RPMI8226 (cell line): ENCODE measurements at places on chromosomes 5 and 9.

DNA sequence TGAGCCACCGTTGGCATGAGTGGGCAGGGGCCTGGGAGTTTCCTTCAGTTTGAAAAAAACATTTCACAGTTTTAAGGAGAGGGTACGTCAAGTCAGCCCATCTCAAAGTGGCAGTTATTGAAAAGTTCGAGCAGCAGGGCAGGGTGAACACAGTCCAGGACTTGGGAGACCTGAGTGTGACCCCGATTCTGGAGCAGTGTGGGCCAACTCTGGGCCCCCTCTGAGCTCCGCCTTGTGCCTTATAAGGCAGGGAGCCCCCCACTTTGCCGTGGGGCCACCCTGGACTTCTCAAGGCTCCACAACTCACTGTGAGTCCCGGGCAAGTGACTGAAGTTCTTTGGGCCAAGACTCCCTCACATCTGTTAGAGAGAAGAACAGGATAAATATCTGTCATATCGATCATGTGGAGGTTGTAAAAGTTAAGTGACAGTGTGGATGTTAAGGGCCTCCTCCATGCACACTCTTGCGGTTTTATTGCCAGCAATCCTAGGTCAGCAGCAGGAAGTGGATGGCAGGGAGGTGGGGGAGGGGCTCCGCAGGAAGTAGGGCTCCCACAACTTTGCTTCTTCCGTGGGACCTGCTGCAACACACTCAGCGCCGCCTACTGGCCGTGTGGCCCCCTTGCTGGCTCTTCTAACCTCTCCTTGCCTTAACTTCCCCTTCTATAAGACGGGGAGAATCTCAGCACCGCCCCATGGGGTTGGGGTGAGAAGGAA, 38.4 kb downstream of the HRH2 start:
- peak; percentile 85 for DNase-seq

DNA sequence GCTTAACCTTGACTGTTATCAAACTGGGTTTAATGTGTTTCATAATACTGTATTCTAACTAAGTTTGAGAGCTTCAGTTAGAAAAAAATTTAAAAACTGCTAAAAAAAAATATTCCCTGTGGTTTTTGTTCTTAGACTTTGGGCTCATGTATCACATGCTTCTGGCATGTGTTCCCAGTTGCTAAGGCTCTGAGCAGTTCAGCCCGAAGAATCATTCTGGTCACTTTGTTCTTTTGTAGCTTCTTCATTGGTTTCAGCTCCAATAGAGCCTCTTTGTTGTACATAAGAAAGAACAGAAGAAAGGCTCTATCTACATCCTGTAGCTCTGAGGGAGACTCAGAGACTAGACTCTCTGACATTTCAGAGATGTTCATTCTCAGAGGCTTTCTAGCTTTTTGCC, 25.6 kb downstream of the KCNN2 start:
- DNase-seq: no peak

- DNase-seq: no peak
These were observed 86.7 kb downstream of the KCNIP1 start for GRCh38 chr5:170590566-170590965.

GRCh38 chr5:38853753-38854470, 8.1 kb downstream of the OSMR start:
- no peak for DNase-seq

- peak; percentile 95 for DNase-seq
These were observed 1.1 kb downstream of the CFAP77 start for GRCh38 chr9:132411091-132411508.

DNA sequence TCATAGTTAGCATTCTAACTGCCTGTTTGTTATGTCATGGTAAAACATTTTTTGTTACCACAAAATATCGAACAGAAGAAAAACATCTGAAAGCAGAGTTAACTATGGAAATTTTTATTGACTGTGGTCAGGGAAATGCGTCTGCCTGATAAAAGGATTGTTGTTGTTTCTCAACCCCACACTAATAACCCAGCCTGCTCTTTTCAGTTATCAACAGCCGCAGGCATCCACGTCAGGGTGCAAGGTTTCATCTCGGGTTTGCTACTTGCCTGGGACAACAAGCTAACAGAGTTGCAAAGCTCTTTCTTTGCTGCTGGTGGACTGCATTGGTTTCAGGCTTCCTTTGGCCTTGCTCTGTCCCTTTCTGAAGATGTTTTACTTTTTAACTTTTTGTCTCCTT, 969.2 kb downstream of the CDH18 start:
- DNase-seq: peak; percentile 15

DNA sequence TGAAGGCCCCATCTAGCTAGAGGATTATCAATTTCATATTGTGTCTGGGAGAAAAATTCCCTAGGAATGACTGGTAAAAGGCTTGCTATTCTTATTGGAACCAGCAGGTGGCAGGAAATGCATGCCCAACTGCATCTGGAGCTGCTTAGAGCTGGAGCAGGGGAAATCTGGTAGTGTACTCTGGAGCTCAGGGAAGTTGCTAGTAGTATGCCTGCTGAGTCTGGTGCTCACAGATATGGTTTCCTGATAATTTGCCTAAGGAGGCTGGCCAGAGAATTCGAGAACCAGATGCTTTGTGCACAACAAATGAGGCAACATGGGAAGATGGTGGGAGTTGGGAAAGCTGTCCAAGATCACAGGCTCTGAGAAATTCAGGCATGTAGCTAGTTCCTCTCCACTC, 53.7 kb downstream of the G3BP1 start:
- DNase-seq: peak; percentile 35

- no peak for DNase-seq
These were observed 379.1 kb upstream of the CCNH start for GRCh38 chr5:87791869-87792268.

DNA sequence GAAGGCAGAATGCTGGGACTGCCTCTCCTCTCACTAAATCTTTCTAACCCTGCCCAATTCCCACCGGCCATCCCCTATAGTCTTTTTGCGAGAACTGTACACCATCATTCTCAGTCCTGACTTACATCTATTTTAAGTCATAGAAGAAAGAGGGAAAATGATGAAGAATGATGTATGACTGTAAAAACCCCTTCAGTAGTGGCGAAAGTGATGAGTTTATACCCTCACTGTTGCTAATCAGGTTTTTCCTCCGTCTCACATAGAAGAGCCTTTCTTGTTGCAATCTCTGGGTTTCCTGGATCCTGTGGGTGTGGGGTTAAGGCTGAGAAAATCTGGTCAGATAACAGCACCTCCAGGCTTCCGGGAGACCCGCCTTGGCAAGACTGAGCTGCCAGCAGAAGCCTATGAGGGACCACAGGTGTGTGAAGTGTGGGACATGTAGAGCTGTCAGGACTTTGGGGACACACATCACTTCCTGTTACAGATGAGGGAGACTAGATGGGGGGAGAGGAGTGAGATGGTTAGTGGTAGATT, 147.1 kb upstream of the SLC12A2 start:
- DNase-seq: no peak

DNA sequence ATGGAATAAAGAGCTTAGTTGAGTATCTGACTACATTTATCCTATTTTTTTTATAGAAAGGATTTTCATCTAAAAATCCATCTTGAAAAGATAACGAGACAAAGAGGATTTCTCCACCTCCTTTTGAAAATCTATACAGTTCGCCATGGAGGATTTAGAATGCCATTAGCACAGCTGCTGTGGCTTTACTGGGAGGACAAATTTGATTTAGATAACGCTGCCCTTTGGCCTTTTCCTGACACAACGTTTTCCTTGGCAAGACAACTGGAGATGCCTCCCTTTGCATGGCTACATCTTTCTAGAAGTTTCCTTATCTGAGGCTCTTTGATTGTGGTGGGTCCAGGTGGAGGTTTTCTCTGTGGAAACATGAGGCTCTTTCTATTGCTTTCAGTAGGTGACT, 146.7 kb upstream of the KLF9 start:
- no peak for DNase-seq

- no peak for DNase-seq
These were observed 63.1 kb downstream of the PTCD2 start for GRCh38 chr5:72383280-72383679.

- no peak for DNase-seq
These were observed 131.1 kb downstream of the OR2K2 start for GRCh38 chr9:111198936-111199335.

GRCh38 chr9:23611869-23612268, 214.2 kb downstream of the ELAVL2 start:
- DNase-seq: no peak

GRCh38 chr9:70566066-70566465, 151.6 kb upstream of the KLF9 start:
- DNase-seq: no peak

DNA sequence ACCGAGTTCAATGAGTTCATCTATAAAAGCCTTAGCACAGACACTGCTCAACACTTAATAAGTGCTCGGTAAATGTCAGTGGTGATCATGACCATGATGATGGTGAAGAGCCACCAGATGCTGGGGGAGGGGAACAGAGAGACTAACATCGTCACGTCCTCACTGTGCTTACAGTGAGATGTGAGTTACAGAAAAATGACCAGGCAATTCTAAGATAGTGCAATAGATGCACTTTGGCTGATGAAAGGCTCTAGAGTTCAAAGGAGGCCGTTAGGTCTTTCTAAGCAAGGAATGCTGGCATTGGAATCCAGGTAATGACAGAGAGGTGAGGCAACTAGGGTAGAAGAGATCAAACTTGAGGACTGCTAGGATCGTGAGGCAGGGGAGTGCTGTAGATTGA, 36.7 kb downstream of the ARL15 start:
- no peak for DNase-seq

- no peak for DNase-seq
These were observed 40.3 kb upstream of the NFIB start for GRCh38 chr9:14354201-14354600.

- no peak for DNase-seq
These were observed 15.4 kb downstream of the CCNJL start for GRCh38 chr5:160297004-160297403.

GRCh38 chr9:114691046-114691955, 9.3 kb upstream of the TEX48 start:
- DNase-seq: peak; percentile 3

- no peak for DNase-seq
These were observed 14.7 kb downstream of the DNAJC25 start for GRCh38 chr9:111645806-111646205.

- DNase-seq: peak; percentile 71
These were observed 68.8 kb downstream of the ELL2 start for GRCh38 chr5:95892784-95893354.

- DNase-seq: no peak
These were observed 1.1 kb downstream of the PCYOX1L start for GRCh38 chr5:149358868-149359495.
